Naive thymus-derived CD8-positive, alpha-beta T cell (primary cell): ENCODE measurements at places on chromosomes 2 and 18. TPM values are rescaled to one million over a fixed set of nuclear protein-coding genes. Genes with fewer than 3 reads are reported as not detected.

Gene AQP12A
- polyA plus RNA-seq: not detected

Gene CTNNA2
- polyA plus RNA-seq: not detected

Gene COL6A3
- polyA plus RNA-seq: 2.0 TPM

Gene ZFAND2B
- polyA plus RNA-seq: 78.1 TPM

Gene DQX1
- not detected for polyA plus RNA-seq

Gene C2orf66
- not detected for polyA plus RNA-seq

Gene CPLX4
- not detected for polyA plus RNA-seq

Gene IL36B
- not detected for polyA plus RNA-seq

Gene ANO7
- not detected for polyA plus RNA-seq

Gene DSEL
- polyA plus RNA-seq: 3.3 TPM

Gene TMEM169
- 0.73 TPM for polyA plus RNA-seq

Gene DPP10
- not detected for polyA plus RNA-seq

Gene RESP18
- not detected for polyA plus RNA-seq

Gene HOXD3
- not detected for polyA plus RNA-seq

Gene CAPN14
- polyA plus RNA-seq: not detected

Gene CD207
- not detected for polyA plus RNA-seq

Gene SALL3
- polyA plus RNA-seq: not detected

Gene ZEB2
- polyA plus RNA-seq: 18.8 TPM

Gene DRC1
- polyA plus RNA-seq: not detected

Gene IL1RL1
- polyA plus RNA-seq: not detected

Gene NT5DC4
- polyA plus RNA-seq: not detected

Gene TRIB2
- 22.5 TPM for polyA plus RNA-seq
